K562 (cell line): ENCODE measurements at places on chromosomes 2 and 18. TPM values are rescaled to one million over a fixed set of nuclear protein-coding genes. Genes with fewer than 3 reads are reported as not detected.

ANKRD30BL gene
- not detected in 2 replicates for total RNA-seq

- no peaks in the 10 kb centered on the region for H3K36me3 ChIP-seq
- no peaks in the 10 kb centered on the region for H3K4me1 ChIP-seq
- no peak overlapping the region for H3K27ac ChIP-seq
- H3K27me3 ChIP-seq, result peaks cover 4% of the 10 kb centered on the region; the same call in 1 of the 3 replicates
These were observed 23.4 kb upstream of the CREG2 start for GRCh38 chr2:101410746-101411145.

DNA sequence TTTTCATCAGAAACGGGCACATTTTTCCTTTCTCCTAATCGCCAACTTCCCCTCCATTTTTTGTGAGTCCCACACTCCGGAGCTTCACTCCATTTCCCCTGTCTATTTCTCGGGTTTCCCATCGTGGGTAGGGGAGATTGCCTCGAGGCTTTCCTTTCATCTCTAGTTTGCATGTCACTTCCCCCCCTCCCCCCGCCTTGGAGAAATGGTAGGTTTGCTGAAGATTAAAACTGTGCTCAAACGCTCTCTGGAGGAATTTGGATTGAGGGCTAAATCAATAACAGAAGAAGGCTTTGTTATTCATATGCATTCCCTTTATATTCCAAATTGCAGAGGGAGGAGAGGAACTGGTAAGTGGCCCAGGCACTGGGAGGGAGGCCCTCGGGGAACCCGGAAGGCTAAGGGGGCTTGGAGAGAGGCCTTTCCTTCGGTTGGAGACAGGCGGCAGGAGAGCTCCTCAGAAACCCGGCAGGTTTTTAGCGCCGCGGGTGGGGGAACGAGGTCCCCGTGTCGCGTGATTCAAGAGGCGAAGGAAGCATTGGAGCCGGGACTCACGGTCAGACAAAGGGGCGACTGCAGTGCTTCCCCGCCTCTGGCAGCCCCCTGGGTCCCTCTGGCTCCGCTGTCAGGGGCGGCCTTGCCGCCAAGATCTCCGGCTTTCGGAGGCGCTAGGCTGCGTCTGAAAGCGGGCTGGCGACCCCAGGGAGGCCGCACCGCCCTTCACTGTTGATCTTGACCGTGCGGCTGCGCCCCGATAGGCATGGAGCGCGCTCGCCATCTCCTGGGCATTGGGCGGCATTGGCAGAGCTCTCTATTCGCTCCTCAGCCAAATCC, 2.4 kb upstream of the HOXD12 start:
- peaks cover 8% of the 10 kb centered on the region for H3K4me1 ChIP-seq
- peak; percentile 84 for DNase-seq
- no peaks in the 10 kb centered on the region for H3K36me3 ChIP-seq
- H3K27me3 ChIP-seq, result peaks cover 70% of the 10 kb centered on the region

DNA sequence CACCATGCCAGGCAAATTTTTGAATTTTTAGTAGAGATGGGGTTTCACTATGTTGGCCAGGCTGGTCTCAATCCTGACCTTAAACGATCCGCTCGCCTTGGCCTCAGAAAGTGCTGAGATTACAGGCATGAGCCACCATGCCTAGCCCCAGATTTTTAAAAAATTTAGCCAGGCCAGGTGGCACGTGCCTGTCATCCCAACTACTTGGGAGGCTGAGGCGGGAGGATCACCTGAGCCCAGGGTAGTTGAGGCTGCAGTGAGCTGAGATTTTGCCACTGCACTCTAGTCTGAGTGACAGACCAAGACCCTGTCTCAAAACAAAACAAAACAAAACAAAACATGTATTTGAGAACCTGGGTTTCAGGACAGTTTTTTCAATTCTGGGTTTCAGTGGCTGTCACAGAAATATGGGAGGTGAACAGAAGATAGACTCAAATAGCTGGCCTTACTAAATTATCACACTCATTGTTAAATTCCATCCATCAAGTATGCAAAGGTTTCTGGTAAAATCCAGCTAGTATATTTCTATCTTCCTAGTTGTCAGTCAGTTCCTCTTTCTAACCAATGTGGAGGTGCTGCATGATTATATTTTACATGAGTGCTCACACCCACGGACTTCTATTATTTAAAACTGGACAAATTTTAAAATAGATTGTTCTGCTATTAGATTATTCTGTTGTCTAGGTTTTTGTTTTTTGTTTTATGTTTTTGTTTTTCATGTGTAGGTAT, 5.4 kb downstream of the ALPG start:
- no peaks in the 10 kb centered on the region for H3K27me3 ChIP-seq
- H3K36me3 ChIP-seq, result no peaks in the 10 kb centered on the region
- H3K4me1 ChIP-seq, result no peaks in the 10 kb centered on the region
- no peak overlapping the region for H3K27ac ChIP-seq
